HuH-7.5 (cell line): ENCODE measurements at places on chromosomes 12 and 14.
A peak's percentile ranks its signal among the peaks of the same experiment; 100 is the strongest.

GRCh38 chr14:70595443-70596185 lies 4.8 kb downstream of the MED6 start:
- DNase-seq, result no peak

DNA sequence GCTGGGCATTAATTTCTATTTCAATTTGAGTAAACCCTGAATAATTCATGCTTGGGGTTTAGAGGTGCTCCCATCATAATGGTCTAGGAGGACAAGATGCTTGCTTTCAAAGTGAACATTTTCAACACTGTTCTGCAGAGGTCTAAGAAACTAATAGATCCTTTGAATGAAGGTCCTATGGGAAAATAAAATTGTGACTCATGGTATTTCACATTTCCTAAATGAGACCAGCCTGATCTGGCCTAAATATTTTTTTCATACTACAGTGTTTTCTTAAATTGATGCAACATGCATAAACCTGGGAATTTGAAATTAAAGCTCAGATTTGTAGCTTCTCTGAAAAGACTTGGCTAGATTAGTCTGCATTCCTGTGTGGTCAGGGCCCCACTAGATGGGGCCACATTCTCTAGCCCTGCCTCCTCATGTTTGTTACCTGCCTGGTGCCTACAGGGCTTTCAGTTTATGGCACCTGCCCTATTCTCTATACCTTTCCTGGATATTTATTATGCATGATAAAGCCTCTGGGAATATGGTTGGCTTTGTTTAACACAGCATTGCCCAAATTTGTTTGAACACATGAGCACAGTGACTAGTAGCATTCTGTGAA lies 112.7 kb downstream of the METTL25 start:
- no peak for DNase-seq

GRCh38 chr12:46920499-46920898 lies 94.7 kb upstream of the SLC38A4 start:
- DNase-seq, result no peak

DNA sequence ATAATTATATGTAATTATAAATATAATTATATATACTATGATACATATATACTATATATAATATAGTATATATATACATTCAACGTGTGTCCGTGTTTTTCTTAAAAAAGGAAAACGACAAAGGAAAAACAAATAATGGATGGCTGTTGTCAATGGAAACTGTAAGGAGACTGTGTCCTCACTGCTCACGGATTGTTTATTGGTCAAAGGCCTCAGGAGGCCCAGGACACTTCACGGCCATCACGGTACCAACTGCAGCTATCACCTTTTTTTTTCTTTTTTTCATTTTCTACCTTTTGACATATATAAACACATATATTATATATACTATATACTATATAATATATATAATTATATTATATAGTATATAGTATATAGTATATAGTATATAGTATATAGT lies 113.4 kb downstream of the SPTSSA start:
- DNase-seq, result no peak

GRCh38 chr14:100391724-100392123 lies 68.6 kb downstream of the SLC25A47 start:
- DNase-seq, result no peak

DNA sequence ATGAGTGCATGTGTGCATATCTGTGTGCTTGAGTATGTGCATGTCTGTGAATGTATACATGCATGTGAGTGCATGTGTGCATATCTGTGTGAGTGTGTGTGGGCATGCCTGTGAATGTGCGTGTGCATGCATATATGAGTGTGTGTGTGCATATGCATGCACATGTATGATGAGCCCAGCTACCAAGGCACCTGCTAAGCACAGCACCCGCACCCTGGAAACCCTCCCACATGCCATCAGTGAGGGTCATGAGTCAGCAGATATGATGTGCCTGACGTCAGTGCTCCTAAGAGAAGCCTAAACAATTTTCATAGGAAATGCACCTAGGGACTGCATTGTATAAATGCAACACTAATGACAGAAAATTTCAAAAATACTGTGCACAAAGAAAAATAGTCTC lies 151.1 kb downstream of the KIF26A start:
- no peak for DNase-seq

GRCh38 chr12:29732191-29732590 lies 51.6 kb downstream of the TMTC1 start:
- DNase-seq, result no peak

DNA sequence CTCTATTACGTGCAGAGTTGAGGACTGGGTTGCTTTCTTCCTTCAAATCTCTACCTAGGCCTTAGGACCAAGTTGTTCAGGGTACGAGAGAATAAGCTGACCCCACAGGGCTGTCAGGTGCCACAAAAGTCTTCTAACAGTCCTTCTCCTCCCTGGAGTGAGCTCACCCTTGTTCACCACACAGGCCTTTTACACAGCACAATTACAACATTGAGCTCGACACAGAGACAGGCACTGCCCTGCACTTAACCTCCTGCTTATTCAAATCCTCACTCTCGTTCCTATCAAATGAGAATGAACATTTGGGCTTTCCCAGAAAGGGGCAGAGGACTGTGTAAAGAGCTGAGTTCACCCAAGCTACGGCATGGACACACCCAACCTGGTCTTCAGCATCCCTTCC lies 2.4 kb downstream of the GALNT6 start:
- DNase-seq, result no peak

DNA sequence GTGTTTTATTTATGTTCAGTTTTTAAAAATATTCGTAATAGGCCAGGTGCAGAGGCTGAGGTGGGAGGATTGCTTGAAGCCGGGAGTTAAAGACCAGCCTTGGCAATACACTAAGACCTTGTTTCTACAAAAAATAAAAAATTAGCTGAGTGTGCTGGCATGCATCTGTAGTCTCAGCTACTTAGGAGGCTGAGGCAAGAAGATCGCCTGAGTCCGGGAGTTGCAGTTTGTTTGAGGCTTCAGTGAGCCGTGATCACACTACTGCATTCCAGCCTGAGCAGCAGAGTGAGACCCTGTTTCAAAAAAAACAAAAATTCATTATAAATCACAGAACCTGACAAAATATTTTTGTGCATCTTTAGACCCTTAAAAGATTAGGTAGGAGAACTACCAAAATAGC lies 240.1 kb upstream of the ARHGAP5 start:
- DNase-seq, result no peak

DNA sequence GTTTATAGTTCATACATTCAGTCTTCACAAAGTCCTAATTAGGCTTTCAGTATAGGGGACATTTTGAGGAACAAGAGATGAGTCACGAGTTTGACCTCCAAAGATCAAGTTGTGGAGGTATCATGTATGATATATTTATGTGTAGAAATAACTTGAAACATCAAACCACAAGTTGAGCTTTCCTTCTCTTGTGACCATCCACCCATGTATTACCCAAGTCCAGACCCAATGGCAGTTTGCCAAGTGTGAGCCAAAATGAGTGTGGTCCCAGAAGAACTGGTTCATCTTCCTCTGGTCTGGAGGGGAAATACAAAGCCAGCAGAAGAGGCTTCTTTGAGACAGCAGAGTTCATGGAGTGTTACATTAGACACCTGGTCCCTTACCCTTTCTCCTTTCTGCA lies 104.9 kb downstream of the ATP23 start:
- DNase-seq, result no peak

DNA sequence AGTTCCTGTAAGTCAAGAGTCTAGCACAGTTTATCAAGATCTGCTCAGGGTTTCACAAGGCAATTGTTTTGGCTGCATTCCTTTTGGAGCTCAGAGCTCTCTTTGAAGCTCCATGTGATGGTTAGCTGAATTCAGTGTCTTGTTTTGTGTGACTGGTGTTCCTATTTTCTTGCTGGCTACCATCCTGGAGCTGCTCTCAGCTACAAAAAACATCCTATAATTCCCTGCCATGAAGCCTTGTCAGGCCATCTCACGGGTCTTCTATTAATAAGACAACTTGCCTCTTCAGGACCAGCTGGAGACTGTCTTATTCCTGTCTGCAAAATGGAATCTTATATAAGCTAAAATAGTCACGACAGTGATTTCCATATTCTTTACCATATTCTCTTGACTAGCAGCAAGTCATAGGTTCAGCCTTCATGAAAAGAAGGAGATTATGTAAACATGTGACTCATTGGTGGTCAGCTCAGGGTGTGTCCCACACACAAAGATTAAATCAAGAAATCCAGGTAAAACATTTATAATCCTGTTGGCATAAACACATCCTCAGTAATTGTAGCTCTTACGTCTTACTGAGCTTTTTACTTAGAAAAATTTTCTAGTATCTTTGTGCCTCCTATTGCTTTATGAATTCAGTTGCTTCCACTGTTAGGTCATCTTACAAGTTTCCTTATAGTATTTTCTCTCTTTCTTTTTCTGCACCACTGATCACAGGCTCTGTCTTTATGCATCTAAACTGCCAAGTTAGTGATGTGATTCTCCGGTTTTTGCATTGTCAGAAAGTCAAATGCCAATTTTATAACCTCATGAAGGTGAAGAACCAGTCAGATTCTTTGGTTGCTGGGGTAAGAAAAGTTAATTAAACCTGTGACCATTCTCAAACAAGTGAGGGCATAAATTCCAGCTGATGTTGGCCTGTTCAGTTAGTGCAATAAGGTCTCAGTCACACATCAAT lies 378.5 kb upstream of the MGAT4C start:
- DNase-seq, result no peak

DNA sequence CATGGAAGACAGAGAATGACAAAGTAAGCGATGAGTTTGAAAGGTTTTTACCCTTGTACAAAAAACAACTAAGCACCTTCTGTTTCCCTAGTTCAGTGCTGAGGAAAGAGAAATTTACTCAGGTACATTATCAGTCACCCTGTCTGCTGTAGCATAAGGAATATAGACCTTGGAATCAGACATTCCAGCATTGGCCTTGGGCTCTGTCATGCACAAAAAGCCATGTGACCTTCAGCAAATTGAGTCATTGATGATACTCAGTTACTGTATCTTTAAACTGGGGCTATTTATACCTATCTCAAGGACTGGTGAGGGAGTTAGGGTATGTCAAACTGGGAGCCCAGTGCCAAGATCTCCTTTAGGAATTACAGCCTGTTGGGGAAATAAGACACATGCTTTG lies 19.3 kb upstream of the TCL1A start:
- DNase-seq, result no peak

DNA sequence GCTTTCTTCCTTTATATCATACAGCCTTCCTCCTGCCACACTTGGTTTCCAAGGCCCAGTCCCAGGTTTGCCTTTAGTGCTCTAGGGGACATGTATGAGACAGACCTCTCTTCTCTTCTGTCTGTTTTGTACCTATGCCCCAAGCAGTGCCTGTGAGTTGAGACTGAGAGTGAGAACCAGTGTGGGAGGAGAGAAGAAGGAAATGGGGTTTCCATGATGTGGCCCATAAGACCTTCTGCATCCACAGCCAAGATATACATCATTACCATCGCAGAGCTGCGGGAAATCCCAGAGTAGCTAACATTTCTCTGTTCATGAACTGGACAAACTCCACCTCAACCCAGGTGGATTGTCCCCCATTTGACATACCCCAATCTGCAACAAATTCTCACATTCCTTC lies 2.8 kb downstream of the TESPA1 start:
- no peak for DNase-seq

DNA sequence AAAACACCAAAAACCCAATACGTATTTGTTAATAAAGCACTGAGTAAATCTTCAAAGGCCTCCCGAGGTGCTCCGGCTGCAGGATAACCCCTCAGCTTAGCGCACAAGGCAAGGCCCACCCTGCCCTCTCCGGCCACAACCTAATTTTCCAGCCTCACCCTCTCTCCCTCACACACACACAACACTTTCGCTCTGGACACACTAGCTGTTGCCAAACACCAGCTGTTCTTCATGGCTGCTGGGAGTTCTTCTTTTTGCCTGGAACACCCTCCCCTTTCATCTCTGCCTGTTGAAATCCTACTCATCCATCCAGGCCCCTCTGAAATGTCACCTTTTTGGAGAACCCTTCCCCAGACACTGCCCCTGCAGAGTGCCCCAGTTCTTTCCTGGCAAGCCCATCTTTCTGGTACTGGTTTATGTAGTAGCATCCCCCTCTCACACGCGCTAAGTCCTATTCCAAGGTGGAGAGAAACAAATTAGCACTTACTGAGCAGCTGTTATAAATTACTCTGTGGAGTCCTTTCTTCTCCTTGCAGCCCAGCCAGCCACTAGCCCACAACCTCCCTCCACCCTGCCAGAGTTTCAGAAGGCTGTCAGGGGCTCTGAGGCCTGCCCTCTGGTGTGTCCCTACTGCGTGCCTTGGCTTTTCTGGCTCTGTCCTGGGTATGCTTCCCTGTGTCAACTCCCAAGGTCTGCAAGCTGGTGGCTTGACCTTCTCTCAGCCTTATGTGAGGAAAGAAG lies 805 bp upstream of the CRACR2A start:
- no peak for DNase-seq

GRCh38 chr12:18837025-18837424 lies 99.1 kb downstream of the CAPZA3 start:
- DNase-seq, result no peak

DNA sequence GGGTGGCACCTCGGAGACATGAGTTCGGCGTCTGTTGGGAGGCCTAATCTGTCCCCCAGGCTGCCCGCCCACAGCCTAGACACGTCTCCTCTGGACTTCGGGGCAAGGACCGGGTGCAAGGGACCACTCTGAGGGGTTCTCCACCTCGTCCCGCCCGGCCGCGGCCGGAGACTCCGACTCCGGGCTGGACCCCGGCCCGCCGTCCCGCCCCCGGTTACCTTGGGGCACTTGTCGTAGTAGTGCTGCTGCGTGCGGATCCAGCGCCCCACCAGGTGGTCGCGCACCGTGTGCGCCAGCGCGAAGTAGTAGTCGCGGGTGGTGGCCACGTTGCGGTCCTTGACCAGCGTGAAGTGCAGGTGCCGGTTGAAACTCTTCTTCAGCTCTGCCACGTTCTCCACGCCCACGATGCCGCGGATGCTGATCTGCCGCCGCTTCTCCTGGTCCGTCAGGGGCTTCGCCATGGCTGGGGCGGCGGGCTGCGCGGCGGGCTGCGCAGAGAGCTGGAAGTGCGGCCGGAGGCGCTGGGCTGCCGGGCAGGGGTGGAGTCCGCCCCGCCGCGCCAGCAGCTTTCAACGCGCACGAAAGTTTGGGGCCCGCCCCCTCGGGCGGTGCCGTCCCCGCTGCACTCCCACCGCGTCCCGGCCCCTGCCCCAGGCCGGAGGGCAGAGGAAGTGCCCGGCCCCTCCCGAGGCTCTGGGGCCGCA lies at the start of gene PYGL:
Gene PYGL (minus strand): TSS at position 541 of the 704 bp plus-strand sequence. CDS start 80 bp downstream, at position 461.
- DNase-seq, result peak; percentile 68

GRCh38 chr14:81559385-81559784 lies 25.7 kb upstream of the SEL1L start:
- no peak for DNase-seq

DNA sequence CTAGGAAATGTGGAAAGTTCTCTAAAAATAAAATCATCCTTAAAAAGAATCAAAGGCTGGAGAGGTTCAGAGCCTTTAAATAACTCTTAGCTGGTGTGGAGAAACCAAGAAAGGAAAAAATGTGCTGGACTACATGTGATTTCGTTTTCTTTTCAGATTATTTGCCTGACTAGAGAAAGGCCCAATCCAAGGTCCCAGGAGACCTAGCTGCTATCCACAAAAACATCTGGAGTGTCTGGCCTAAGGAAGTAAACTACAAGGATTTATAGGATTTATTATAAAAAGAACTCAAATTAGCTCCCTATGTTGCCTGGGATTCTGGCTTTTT lies 774 bp upstream of the TMEM30B start:
- DNase-seq, result no peak

GRCh38 chr12:65282840-65283239 lies 4.4 kb downstream of the MSRB3 start:
- no peak for DNase-seq

GRCh38 chr14:65877624-65878023 lies 465.1 kb downstream of the FUT8 start:
- DNase-seq, result no peak

- no peak for DNase-seq
Observed at GRCh38 chr12:106152334-106152733, 13.6 kb upstream of the NUAK1 start.

GRCh38 chr14:105864116-105864515 lies 337.7 kb downstream of the TMEM121 start:
- DNase-seq, result no peak
